ENCODE measurements at places on chromosomes 5 and 9.

GRCh38 chr5:138471052-138471361 lies 5.7 kb downstream of the EGR1 start:
- DNase-seq, result no peak

DNA sequence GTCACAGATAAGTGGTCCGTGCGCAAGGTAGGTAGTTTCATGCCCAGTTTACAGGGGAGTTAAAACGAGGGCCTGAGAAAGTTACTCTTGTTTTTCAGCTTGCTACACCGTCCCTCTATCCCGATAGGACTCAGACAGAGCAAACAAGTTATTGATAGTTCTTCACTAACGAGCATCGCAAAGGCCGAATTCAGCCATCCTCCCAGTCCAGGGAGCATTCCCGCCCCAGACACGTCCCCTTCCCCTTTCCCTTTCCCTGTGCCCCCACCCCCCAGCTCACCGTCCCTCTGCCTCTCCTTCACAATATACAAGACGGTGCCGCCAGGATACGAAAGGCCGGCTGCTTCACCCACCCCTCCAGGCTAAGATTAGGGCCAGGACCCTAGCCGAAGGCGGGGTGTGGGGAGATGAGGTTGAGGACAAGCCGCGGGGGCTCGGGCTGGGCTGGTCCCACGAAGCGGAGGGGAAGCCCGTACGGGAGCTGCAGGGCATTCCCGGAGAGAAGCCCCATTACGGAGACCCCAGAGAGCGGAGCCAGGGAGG lies 599 bp downstream of the KIAA1191 start:
- DNase-seq, result no peak

- DNase-seq, result no peak
Observed at GRCh38 chr5:91538179-91538578, 155.1 kb upstream of the ARRDC3 start.

- DNase-seq, result no peak
Observed at GRCh38 chr5:110663525-110663924, 62.9 kb downstream of the TMEM232 start.

DNA sequence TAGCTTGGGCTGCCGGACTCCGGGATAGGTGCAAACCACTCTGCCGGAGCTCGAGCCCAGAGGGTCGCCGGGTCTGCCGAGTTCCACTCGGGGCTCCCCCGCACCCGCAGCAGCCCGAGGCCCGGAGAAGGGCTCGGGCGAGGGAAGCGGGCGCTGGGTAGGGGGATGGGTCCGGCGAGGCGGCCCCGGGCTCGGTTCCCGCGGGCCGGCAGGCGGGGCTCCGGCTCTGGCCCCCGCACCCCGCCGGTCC lies 507 bp downstream of the RICTOR start:
- DNase-seq, result no peak

DNA sequence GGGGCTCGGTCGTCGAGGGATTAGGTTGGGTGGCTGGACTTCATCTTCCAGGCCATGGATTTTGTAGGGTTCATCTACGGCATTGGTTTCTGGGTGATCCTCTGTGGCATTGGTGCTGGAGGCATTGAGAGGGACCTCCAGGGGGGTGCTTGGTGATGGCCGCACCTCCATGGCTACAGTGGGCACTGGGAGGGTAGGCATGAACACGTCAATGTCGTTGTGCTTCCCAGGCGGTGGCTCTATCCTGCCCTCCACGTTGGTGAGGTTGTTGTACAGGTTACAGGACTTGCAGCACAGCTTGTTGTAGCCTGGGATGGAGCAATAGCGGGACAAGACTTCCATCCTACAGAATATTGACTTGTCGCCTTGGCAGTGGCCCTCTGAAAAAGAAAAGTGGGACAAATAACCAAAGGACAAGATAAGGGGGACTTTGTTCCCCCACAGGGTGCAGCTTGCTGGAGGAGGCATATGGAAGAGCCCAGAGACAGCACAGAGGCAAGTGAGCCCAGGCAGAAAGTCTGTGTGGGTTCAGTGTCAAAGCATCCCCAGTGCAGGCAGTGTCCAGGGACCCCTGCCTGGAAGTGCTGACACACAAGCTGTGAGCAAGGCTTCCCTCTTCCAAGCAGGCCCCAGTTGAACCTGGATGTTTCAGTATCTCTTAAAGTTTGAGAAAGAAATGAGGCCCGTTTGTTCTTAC lies 53.9 kb downstream of the ZNF354C start:
- no peak for DNase-seq

- DNase-seq, result no peak
Observed at GRCh38 chr9:24712206-24712605, 166.5 kb upstream of the IZUMO3 start.
